ENCODE measurements at places on chromosomes 7 and 10.

DNA sequence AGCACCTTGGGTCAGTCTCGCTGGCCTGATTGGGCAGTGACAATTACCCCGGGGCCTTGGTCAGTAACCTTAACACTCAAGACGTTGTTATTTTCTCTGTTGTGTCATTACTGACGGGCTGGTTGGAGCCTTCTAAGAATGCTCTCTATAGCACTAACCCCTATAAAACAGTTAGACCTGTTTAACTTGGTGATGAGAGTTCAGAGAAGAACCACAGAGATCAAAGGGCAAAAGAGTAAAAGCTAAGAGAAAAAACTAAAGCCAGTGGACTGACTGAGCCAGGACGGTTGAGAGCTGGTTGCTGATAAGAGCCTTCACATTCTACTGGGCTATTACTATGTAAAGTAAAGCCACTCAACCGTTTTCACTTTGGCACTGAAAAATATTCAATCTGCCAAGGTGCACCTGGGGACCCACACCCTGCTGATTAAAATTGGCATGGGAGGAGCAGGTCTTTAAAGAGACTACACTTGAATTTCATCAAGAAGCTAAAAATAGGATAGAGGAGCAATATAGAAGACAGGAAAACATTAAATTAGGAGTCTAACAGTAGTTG lies 13.6 kb upstream of the ITGB1 start:
- DNase-seq, result no peak

DNA sequence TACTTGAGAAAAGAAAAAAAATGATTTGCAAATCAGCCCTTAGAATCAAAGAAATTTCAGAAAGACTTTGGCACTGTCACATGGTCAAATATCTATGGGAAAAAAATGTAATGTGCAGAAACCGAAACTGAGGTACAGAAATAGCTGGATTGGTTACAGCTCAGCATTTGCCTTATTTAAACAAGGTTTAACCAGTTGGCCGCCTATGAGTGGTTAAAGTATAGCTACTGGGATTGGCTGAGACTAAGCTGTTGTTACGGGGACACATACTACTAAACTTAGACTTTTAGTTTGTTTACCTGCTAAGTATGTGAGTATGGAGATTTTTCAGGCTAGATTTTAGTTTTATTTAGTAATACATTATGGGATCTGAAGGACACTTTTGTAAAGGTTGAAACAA lies 38.6 kb downstream of the SFTPD start:
- no peak for DNase-seq

GRCh38 chr7:2521952-2522591 lies 2.5 kb downstream of the LFNG start:
- DNase-seq, result peak; percentile 93

DNA sequence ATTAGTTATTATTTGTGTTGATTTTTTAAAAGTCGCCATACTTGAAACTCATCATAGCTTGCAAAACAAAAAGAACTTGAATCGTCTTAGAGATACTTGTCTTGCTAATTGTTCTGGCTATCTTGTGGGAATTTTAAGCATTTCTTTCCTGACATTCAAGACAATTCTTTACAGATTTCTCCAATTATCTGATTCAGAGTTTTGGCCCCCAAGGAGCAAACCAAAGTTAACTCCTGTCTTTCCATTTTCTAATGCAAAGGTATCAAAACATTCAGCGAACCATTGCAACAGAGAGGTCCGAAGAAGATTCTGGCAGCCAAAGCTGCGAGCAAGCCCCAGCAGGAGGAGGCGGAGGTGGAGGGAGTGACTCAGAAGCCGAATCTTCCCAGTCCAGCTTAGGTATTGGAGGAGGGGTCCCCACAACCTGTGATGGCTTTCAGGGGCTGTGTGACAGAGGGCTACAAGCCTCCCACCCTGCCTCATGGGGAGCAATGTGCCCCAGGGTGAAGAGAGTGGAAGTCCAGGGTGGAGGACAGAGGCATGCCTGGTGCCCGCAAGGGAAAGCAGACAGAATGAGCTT lies 119.4 kb upstream of the STK17A start:
- DNase-seq, result no peak

DNA sequence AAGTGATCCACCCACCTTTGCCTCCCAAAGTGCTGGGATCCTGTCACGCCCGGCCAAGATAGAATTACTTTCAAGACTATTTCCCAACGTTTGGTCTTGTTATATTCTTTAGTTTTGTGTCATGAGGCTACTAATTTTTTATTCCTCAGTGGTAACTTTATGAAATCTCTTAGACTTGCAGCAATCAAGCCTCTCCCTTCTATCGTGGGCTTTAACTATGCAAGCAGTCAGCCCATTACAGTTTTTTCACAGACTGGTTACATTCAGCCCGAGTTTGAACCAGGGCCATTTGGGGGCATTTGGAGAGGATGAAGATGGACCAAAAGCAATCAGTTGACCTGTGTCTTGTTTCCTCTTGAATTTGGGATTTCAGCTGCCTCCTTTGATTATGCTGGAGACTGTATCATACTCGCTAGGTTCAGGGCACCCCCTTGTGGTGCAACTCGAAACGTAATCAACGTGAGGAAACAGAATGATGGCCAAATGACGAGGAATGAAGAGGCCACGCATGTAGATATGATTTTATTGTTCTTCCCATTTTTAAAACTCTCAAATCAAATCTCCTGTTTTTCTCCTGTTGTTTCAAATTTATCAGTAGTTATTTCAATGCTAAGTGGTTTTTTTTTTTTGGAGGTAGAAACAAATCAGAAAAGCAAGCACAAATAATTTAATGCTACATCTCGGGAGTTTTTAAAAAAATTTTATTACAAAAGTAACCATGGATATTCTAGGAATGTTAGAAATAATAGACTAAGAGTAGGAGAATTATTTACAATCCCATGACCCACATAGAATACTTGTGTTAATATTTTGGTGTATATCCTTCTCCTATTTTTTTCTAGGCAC lies 151.6 kb downstream of the KIAA1217 start:
- peak; percentile 57 for DNase-seq

- no peak for DNase-seq
These were observed 25.1 kb upstream of the ZNF273 start for GRCh38 chr7:64877714-64878610.

DNA sequence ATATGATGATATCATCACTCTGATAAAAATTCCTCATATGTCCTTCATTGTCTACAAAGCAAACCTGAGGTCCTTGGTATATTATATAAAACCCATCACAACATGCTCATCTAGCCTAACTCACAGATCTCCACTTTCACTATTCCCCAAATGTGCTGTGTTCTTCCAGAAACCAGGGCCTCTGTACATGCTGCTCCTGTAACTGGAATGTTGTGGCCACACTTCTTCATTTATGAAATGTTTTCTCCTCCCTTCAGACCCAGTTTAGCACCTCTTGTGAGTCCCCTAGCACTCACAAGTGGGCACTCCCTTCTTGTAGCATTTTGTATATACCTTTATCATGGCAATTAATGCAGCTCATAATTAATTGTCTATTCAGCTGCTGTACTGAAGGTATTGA lies 61.9 kb downstream of the AASS start:
- no peak for DNase-seq

- no peak for DNase-seq
These were observed 86.9 kb upstream of the PITRM1 start for GRCh38 chr10:3259499-3259898.

GRCh38 chr10:76125900-76126299 lies 694.5 kb downstream of the LRMDA start:
- DNase-seq, result no peak

DNA sequence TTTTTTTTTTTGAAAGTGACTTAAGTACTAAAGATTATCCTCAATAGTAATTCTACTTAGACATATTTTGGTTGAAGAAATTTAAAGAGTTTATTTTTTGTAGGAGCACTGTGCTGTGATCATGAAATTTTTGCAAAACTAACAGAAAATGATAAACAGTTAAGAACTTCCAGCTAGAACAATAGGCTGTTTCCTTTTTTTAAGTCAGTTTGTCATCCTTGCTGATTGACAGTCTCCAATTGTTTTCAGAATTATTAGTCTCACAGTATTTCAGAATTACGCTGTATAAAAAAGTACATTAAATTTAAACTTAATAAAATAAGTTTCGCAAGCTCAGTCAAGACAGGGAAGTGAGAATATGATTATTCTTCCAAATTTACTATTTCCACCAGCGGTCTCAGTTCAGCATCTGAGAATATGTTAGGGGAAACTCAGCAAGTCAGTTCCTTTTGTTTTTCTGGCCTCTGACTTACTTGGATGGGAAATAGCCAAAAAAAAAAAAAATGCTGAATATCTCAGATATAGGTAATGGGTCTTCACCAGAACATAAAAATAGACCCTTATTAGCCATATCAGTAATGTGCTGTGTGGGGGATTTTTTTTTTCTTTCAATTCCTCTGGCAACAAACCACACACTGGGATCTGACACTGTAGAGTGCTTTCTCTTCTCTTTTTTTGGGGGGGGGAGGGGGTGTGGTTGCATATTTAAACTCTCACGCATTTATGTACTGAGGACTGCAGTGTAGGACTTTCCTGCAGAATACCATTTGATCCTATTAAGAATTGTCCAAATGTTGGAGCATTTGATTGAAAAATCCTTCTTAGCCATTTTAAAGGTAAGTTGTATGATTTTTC lies at the start of gene CD36:
TSS of gene CD36 (plus strand) at position 732 of the 855 bp plus-strand sequence. CDS start 8,099 bp downstream, outside the sequence.
- no peak for DNase-seq
